ENCODE measurements at places on chromosomes 13 and 19. TPM values are rescaled to one million over a fixed set of nuclear protein-coding genes. Genes with fewer than 3 reads are reported as not detected.

GRCh38 chr19:54871696-54872095 lies 2.3 kb upstream of the FCAR start:
- DNase-seq, result no peak

ZNF585A gene
- 15.2 TPM for polyA plus RNA-seq

CDX2 gene
- not detected for polyA plus RNA-seq

ZNF700 gene
- polyA plus RNA-seq, result 14.3 TPM

LAIR1 gene
- 191 TPM for polyA plus RNA-seq

GRCh38 chr19:11375143-11375948 lies 880 bp downstream of the SWSAP1 start:
- peak; percentile 79 for DNase-seq

DNA sequence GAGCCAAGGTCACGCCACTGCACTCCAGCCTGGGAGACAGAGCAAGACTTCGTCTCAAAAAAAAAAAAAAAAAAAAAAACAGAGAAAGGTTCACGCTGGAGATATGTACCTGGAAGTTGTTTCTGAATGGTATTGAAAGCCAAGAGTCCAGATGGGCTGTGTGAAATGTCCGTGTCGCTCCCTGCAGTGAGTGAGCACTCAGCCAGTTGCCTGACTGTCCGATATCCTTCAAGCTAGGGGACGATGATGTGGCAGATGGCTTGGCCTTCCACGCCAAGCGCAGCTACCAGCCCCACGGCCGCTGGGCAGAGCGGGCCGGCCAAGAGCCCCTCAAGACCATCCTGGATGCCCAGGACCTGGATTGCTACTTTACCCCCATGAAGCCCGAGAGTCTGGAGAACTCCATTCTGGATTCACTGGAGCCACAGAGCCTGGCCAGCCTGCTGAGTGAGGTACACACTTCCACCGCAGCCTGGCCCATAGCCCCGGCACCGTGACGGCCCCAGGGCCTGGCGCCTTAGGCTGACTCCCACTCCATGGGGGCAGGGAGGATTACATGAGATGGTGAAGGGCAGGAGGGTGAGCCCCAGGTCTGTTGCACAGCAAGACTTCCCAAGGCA lies 11.7 kb upstream of the OVOL3 start:
- DNase-seq, result no peak

C19orf47 gene
- polyA plus RNA-seq, result 9.2 TPM

TMEM255B gene
- polyA plus RNA-seq, result 0.63 TPM

- DNase-seq, result no peak
These were observed 13.9 kb upstream of the FBXO27 start for GRCh38 chr19:39046037-39046821.

- DNase-seq, result peak; percentile 28
These were observed 1.2 kb upstream of the GNG8 start for GRCh38 chr19:46637224-46637623.

GRCh38 chr13:28474491-28475134 lies 20.3 kb downstream of the FLT1 start:
- DNase-seq, result no peak

KCNN4 gene
- polyA plus RNA-seq, result 112 TPM

ENOX1 gene
- not detected for polyA plus RNA-seq

SSC5D gene
- 0.22 TPM for polyA plus RNA-seq

Measured in B cell (primary cell).